Left renal cortex interstitium (tissue), 4 donors: ENCODE measurements at places on chromosomes 12 and 14. TPM values are rescaled to one million over a fixed set of nuclear protein-coding genes. Genes with fewer than 3 reads are reported as not detected.

Gene DTX1
- polyA plus RNA-seq, result 16.4 TPM

Gene RERG
- 34.2 TPM for polyA plus RNA-seq

Gene GNS
- polyA plus RNA-seq, result 118 TPM

Gene RPS6KL1
- polyA plus RNA-seq, result 2.1 TPM

Gene NFE2
- polyA plus RNA-seq, result 2.3 TPM

Gene KERA
- polyA plus RNA-seq, result 0.07 TPM

Gene MED13L
- polyA plus RNA-seq, result 70.7 TPM

Gene ASIC1
- polyA plus RNA-seq, result 5.0 TPM

Gene SLC4A8
- polyA plus RNA-seq, result 5.1 TPM

Gene OAS1
- polyA plus RNA-seq, result 12.2 TPM

Gene PLEKHD1
- polyA plus RNA-seq, result 3.7 TPM

Gene NELL2
- 12.4 TPM for polyA plus RNA-seq

Gene HSPA2
- 29.8 TPM for polyA plus RNA-seq

Gene HVCN1
- 11.2 TPM for polyA plus RNA-seq

Gene ATF1
- polyA plus RNA-seq, result 43.7 TPM

Gene TEDC1
- polyA plus RNA-seq, result 10.0 TPM

Gene ENDOU
- 0.46 TPM for polyA plus RNA-seq
